ENCODE measurements at places on chromosomes 11 and 22.

DNA sequence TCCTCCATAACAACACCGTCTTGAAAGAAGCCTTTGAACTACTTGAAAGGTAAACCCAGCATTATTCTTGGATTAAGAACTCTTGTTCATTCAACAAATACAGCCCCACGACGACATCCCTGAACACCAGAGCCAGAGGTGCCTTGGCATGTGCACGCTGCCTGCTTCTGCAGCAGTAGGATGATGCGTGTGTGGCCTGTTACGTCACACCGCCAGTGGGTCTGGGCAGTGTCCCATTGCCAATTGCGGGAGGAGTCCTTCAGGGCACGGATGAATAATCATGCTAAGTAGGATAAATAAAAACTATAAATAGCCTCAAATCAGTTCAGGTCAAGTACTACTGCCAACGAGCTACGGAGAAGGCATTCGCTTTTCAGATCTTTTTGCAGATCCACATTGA is 380.5 kb downstream of the SHANK2 start:
- no peak for DNase-seq

GRCh38 chr22:31561238-31561887 is 65.0 kb downstream of the SFI1 start:
- peak; percentile 82 for DNase-seq

DNA sequence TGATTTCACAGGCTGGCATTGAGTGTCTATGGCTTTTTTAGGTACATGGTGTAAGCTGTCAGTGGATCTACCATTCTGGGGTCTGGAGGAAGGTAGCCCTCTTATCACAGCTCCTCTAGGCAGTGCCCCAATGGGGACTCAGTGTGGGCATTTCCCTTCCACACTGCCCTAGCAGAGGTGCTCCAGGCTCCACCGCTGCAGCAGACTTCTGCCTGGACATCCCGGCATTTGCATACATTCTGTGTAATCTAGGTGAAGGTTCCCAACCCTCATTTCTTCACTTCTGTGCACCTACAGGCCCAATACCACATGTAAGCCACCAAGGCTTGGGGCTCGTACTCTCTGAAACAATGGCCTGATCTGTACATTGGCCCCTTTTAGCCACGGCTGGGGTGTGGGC is 78.3 kb downstream of the RNF169 start:
- no peak for DNase-seq

- DNase-seq = no peak
Observed at GRCh38 chr11:9601037-9601875, 27.8 kb downstream of the WEE1 start.

DNA sequence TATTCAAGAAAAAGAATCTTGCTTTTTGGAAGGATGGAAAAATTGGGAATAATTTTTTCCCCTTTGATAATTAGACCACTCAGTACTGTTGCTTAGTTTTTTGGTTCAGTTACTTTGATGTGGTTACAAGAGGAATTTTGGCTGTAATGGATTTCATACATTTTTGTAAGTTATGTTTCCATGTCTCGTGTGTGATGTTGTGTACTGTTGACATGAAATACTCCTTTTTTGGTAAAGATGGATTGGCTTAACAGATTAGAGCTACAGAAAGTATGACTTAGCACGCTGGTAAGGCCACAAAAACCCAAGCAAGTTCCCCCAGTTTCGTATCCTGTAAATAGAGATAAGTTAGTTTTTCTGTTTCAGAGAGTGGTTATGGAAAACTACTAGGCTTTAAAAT is 11.9 kb downstream of the TBCEL start:
- DNase-seq = no peak

DNA sequence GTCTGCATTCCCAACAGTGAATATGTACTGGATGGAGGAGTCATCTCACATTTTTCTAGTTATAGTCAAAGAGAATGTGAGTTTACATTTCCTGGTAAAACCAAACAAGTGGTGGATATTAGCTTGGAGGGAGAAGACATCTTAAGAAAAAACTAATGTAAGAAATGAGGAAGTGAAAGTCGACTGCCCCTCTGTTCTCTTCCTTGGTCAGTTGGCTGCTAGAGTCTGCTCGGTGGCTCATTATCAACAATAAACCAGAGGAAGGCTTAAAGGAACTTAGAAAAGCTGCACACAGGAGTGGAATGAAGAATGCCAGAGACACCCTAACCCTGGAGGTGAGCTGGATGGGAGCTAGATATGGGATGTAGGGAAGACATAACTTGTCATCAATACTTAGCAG is 5.8 kb downstream of the SLC22A9 start:
- DNase-seq = no peak

DNA sequence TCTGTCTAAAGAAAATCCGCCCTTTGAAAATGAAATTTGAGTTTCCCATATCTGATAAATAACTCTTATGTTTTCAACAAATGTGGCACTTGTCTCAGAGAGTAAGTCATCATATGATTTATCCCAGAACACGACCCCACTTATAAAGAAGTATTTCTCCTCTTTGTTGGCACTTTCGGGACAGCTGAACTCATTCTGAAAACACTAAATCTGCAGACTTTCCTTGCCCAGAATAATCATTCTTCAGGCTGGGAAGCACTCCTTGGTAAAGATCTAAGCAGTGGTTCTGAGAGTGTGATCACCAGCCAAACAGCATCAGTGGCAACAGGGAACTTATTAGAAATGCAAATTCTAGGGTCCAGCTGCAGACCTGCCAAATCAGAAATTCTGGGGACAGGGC is 532.2 kb upstream of the API5 start:
- DNase-seq = no peak

DNA sequence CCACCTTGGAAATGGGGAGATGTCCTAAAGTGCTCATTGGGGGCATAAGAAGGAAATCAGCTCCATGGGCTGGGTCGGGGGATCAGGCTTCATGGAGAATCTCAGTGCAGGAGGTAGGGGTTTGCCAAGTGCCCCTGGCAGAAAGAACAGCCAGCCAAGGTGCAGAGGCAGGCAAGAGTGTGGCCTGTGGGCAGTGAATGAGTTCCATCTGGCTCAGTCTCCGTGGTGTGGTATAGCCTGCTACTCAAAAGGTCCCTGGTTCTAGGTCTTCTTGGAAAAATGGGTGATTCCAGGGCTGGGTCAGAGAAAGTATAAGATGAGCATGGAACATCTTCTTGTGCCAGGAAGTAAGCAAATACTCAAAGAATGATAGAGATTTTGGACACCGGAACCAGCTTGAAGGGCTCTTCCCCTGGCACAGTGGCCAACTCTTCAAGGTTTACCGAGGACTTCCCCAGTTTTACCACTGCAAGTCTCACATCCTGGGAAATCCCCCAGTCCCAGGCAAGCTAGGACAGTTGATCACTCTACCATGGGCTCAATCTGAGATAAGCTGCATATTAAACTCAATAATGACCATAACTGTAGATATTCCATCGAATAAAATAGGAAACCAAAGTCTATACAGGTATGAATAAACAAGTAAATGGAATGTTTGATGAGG is 10.6 kb upstream of the ARAP1 start:
- no peak for DNase-seq

DNA sequence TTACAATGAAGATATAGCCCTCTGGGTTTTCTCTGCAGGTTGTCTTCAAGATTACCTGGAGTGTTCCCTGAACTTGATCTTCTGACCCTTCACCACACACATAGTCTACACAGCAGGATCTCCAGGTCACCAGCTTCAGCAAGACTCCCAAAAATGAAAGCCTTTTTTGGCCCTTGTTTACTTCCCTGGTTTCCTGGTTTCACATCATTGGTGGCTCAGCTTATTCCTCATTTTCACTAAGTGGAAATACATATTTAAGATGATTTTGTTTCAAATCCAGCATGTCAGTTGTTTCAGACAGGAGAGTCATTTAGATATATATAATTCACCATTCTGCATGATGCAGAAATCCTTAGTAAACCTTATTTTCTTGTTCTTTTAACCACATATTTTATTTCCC is 41.6 kb upstream of the MPEG1 start:
- no peak for DNase-seq

DNA sequence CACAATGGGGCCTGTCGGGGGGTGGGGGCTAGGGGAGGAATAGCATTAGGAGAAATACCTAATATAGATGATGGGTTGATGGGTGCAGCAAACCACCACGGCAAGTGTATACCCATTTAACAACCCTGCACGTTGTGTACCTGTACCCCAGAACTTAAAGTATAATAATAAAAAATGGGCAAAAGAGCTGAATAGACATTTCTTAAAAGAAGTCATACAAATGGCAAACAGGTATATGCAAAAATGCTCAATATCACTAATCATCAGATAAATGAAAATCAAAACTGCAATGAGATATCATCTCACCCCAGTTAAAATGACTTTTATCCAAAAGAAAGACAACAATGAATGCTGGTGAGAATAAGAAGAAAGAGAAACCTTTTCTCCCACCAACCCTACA is 363.7 kb upstream of the MPPED2 start:
- DNase-seq = no peak

GRCh38 chr11:118338637-118339061 is 3.9 kb downstream of the CD3D start:
- no peak for DNase-seq

DNA sequence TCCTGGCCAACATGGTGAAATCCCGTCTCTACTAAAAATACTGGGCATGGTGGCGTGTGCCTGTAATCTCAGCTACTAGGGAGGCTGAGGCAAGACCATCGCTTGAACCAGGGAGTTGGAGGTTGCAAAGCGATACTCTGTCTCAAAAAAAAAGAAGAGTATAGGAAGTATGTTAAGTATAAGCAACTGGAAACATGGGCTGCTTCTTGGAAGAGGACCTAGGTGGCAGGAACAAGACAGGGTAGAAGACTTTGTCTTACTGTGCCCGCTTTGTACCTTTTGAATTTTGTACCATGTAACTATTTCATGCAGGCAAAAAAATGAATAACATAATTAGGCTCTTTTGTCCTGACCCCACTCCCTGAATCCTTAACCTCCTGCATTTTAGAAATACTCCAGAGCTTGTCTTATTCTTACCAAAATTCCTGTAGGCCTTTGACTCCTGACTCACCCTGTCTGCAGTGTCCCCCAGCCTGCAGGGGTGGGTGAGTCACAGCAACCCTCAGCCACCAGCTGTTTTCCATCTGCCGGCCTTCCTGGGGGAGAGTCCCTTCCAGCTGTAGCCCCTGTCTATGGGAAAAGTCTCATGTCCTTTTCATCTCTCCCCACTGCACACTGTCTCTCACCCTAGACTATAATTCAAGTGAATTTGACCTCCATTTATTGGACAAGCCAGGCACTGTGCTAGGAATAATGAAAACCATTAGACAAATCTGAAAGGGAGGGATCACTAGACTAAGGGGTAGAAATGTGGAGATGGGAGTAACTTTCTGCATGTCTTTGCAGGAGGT is 41.8 kb downstream of the TXN2 start:
- no peak for DNase-seq

- no peak for DNase-seq
Observed at GRCh38 chr11:26987731-26988130, 6.2 kb upstream of the FIBIN start.

GRCh38 chr11:85752890-85753581 is 57.9 kb downstream of the SYTL2 start:
- no peak for DNase-seq

DNA sequence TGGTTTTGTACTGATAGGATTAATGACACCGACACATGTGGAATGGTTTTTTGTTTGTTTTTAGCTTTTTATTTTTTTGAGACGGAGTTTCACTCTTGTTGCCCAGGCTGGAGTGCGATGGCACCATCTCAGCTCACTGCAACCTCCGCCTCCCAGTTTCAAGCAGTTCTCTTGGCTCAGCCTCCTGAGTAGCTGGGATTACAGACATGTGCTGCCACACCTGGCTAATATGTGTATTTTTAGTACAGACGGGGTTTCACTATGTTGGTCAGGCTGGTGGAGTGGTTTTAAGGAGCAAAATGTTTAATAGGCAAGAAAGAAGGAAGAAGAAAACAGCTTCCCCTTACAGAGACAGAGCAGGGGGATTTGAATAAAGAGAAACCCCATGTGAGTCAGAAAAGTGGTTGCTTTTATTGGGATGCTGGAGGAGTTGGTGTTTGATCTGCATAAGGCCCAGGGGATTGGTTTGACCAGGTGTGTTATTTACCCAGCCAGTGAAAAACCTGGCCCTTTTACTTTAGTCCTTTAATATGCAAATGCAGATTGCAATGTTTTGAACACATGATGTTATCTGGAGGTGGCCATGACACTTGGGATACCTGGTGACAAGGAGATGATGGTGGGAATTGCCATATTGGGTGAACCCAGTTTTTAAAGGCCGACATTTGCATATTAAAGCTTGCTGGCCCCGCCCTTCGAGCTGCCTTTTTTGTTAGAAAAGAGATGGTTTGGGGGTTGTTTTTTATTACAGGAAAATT is 24.3 kb downstream of the SUSD2 start:
- DNase-seq = no peak

- no peak for DNase-seq
Observed at GRCh38 chr11:31895926-31896325, 84.8 kb upstream of the PAX6 start.

GRCh38 chr22:39818094-39818493 is 75.5 kb downstream of the ENTHD1 start:
- no peak for DNase-seq

GRCh38 chr22:34333285-34333684 is 413.0 kb upstream of the LARGE1 start:
- DNase-seq = no peak

GRCh38 chr11:11769362-11769761 is 72.4 kb upstream of the USP47 start:
- no peak for DNase-seq

- no peak for DNase-seq
Observed at GRCh38 chr11:13384908-13385640, 77.9 kb downstream of the BTBD10 start.

- no peak for DNase-seq
Observed at GRCh38 chr11:115642660-115643059, 138.4 kb upstream of the CADM1 start.

- DNase-seq = no peak
Observed at GRCh38 chr11:34364102-34364501, 6.3 kb upstream of the ABTB2 start.

GRCh38 chr11:27421819-27422494 is 50.6 kb downstream of the LGR4 start:
- DNase-seq = no peak

DNA sequence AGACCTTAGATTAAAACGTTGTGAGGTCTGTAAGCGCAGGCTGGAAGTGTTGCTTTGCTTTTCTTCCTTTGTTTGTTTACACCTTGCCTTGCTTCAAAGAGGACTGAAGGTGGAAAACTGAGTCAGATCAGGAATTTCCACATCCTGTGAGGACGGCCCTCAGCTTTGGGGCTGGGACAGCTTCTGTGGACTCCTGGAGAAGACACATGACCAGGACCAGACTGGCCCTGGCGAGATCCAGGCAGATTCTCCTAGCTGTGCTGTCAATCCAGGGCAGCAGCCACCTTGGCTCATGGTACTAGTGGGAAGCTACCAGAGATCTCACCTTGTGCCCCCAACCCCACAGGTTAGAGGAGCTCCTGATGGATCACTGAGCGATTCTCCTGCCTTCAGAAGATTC is 1461.9 kb downstream of the TBC1D22A start:
- DNase-seq = no peak

- DNase-seq = no peak
Observed at GRCh38 chr11:48124880-48125279, 91.7 kb upstream of the OR4B1 start.

- no peak for DNase-seq
Observed at GRCh38 chr11:120773501-120774031, 250.3 kb upstream of the TBCEL start.
